Activated T-helper 1 cell treated with anti-CD3 and anti-CD28 coated beads, Interleukin-2, amount 50 U/mL, for 16 hours (primary cell): ENCODE measurements at places on chromosomes 6 and 20.
A peak's percentile ranks its signal among the peaks of the same experiment; 100 is the strongest.

- DNase-seq = no peak
These were observed 357.9 kb downstream of the FARS2 start for GRCh38 chr6:5619249-5619648.

- DNase-seq = no peak
These were observed 301.8 kb upstream of the AGPAT4 start for GRCh38 chr6:161575523-161576254.

GRCh38 chr6:147204843-147205311, 660 bp downstream of the STXBP5 start:
- no peak for DNase-seq

DNA sequence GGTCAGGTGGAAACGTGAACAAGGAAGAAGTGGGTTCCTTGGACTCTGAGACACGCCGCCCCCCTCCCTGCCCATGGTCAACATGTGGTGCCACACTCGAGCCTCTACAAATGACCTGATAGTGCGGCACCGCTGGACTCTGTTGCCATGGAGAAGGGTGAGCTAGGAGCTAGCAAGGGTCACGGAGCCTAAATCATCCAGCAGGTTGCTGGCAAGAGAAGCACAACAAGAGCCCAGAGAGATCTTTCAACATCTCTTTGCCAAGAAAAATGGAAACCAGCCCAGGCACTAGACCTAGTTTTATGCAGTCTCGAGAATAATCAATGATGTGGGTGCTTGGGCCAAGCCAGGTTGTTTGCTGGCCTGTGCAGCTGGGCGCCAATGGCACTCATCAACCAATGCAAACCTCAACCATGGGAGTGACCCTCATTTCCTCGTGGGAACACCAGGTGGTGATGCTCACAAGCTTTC, 69.5 kb downstream of the NOL4L start:
- DNase-seq = no peak

GRCh38 chr6:21870076-21870730, 276.7 kb downstream of the SOX4 start:
- no peak for DNase-seq

- no peak for DNase-seq
These were observed 212.0 kb upstream of the SSTR4 start for GRCh38 chr20:22823119-22823518.

GRCh38 chr6:156752666-156753301, 24.4 kb upstream of the ARID1B start:
- no peak for DNase-seq

DNA sequence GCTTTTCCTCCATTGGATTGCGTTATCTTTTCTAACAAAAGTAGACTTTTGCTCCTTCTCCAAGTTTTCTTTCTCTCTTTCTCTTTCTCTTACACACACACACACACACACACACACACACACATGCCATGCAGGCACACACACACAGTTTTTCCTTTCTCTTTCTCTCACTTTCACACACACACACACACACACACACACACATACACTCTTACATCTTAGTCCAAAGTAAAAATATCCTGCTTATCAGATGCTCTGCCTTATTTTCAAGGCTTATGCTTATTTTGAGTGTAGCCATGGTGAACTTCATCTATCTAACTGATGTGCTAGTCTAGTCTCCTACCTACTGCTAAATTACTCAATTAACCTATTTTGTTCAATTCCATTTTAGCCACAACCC, 34.4 kb upstream of the RAB23 start:
- DNase-seq = no peak

DNA sequence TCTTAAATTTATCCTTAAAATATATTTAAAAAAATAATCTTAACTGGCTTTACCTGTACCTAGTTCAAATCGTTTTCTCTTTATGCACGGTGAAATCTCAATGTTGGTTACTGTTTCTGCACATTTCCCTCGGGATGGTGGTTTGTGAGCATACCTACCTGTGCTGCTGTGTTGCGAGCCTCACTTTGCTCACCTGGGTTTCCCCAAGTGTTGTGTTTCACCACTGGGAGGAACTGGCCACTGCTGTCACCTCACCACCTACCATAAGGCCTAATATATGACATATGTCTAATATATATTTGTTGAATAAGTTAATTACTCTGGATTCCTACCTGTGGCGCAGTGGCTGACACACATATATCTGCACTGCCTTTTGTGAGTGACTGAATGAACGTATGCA, 493.5 kb upstream of the FLRT3 start:
- DNase-seq = no peak

DNA sequence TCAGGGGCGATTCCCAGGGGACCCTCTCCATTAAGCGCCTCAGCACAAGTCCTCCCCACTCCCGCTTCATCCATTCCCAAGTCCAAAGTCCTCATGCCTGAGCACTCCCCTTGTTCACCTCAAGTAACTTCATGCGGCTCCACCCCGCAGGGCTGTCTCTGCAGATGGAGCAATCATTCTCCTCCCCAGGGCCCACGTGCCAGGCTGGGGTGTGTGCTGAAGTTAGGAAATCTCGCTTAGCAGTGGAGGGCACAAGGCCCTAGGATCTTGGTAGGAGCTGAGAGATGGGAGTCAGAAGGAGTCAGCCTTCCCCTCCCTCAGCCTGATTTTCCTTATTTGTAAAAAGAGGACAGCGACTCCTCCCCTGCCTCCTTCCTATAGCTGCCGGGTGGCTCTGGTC, 3.5 kb downstream of the TGM3 start:
- DNase-seq = no peak

DNA sequence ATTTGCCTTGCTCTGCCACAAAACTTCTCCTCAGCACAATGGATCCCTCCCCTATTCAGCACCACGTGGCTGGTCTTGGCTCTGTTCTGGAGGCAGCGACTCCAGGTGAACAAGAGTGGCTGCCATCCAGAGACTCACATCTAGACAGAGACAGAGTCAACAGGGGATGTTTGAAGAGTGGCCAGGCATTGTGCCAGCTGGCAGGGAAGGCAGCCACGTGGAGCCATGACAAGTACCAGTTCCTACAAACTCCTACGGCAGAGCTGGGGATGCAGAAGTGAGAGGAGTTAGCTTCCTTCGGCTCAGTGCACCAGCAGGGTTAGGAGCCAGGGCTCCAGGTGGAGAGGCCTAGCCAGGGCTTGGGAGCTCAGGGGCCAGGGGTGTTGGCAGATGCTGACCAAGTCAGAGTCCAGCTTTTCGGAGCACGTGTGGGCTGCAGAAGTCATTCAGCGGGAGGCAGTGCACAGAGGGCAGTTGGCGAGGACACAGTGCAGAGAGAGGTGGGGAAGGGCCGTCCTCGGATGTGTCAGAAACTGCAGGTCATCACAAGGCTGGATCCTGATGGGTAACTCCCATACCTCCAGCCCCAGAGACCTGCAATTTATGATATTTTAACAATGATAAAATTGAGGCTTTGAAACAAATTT, 171.7 kb upstream of the PDE10A start:
- DNase-seq = no peak

- DNase-seq = no peak
These were observed 290.5 kb downstream of the FOXA2 start for GRCh38 chr20:22293886-22294285.

- DNase-seq = no peak
These were observed 29.2 kb upstream of the ALDH8A1 start for GRCh38 chr6:134979142-134979541.

- no peak for DNase-seq
These were observed 209.1 kb upstream of the JARID2 start for GRCh38 chr6:15036690-15037245.

- no peak for DNase-seq
These were observed 191.5 kb upstream of the RNF217 start for GRCh38 chr6:124770784-124771183.

- DNase-seq = no peak
These were observed 66.6 kb downstream of the CSE1L start for GRCh38 chr20:49112596-49113274.

DNA sequence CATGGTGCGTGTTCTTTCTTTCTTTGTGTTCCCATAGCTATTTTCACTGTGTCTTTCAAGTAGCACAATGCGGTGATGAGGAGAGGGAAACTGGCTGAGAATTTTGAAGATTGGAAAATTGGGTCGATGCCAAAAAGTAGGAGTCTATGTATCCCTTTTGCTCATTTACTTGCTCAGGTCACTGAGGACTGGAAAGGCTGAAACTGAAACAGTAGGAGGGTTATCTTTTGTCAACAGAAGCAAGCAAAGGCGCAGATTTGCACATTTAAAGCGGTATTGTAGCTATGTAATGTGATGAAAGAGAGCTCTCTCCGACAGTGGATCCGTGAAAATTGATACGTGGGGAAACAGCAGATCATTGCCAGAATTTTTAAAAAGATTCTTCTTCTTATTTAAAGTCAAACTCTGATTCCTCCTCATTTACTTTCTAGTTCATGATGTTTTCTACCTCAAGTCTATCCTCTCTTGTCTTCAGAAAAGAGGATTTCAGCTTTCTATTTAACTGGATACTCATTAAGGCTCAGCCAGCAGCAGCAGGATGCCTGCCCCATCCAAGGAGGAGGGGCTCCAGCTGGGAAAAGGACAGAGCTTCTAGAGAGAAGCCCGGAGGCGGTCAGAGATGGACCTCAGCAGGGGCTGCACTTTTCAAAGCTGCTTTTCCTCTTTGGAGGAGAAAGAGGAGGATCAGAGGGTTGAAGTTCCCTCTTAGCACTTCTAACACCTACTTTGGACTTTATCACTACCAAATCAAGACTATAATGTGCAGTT, 15.9 kb upstream of the FYN start:
- no peak for DNase-seq

DNA sequence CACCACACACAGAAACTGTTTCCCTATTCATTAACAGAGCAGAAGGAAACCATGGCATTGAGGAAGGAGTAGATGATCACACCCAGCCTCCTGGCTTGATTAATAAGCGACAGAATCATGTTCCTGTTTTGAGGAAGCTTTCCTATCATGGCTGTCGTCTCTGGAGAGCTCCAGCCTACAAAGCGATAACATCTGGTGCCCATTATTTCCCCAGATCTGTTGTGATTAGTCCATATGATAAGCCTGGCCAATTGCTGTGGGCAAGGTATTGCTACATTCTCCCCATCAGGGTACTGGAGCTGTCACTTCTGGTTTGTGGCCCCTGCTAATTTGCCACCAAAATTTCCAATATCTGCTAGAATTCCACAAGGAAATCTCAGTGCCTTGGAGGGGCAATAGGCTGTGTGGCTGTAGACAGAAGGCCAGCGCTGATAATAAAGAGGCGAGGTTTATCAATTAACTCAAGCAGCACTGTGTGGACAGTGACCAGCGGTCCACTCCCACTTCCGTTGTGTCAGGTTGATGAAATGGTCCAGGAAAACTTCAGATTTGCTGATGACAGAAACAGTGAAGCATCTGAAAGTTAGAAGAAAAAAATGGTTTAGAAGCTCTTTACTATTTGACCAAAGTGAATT, 66.4 kb downstream of the OLIG3 start:
- no peak for DNase-seq

- no peak for DNase-seq
These were observed 23.4 kb upstream of the SLCO4A1 start for GRCh38 chr20:62618611-62619529.

- DNase-seq = no peak
These were observed 127.2 kb upstream of the TCF21 start for GRCh38 chr6:133761706-133762105.

GRCh38 chr20:17262786-17263185, 35.9 kb downstream of the PCSK2 start:
- DNase-seq = no peak

DNA sequence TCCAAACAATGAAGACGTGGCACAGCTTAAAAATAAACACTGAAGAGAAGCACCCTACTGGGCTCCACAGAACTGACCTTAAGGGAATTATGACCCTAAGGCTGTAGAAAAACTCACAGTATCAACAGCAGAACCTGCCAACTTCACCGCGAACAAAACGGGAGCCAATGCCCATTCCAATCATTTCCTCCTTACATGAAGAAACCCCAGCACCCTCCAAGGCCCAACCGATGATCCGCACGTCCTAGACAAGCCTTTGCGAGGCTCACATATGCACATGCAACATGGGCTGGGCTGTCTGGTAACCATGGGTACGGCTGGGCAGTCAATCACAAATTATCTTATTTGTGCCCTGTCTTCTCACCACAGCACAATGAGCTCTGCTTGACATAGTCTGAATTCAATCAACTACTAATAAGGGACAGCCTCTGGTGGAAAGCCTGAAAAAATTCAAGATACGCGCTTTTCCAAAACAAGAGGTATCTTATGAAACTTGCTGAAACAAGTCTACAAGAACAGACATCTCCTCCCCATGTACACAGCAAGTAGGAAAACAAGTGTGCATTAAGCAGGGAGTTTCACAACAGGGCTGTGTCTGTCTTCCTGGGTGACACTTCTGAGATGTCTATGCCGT, 1.7 kb downstream of the DIDO1 start:
- no peak for DNase-seq

GRCh38 chr6:22025468-22026163, 271.2 kb downstream of the PRL start:
- no peak for DNase-seq

GRCh38 chr6:10431423-10432164, 16.7 kb upstream of the TFAP2A start:
- DNase-seq = no peak

GRCh38 chr6:20354366-20354765, 47.3 kb upstream of the E2F3 start:
- no peak for DNase-seq

DNA sequence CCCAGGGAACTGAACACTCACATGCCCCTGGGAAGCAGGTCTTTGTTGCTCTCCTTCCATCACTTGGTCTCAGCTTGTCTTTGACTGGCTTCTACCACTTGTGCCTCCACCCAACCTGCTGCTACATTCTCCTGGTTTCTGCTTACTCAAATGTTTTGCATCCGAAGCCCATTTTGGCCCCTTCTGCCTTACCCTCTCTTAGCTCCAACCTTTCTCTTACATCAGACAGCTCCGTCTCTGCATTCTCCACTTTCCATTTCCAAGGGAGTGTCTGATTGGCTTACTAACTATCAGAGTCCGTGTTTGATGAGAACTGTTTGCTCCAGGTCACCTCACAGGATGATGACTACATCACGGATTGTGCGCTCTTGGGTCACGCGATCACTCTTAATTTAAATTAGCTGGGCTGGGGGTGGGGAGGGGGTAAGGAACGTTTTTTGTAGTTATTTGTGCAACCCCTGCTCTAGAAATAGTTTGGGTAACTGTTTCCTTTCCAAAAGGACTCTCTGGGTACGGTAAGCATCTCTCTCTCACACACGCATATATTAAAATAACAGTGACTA, 844 bp upstream of the ABRACL start:
- DNase-seq = peak; percentile 11

- no peak for DNase-seq
These were observed 5.2 kb downstream of the OR11A1 start for GRCh38 chr6:29451471-29452193.

- DNase-seq = no peak
These were observed 195.5 kb downstream of the EPM2A start for GRCh38 chr6:145539831-145540230.

DNA sequence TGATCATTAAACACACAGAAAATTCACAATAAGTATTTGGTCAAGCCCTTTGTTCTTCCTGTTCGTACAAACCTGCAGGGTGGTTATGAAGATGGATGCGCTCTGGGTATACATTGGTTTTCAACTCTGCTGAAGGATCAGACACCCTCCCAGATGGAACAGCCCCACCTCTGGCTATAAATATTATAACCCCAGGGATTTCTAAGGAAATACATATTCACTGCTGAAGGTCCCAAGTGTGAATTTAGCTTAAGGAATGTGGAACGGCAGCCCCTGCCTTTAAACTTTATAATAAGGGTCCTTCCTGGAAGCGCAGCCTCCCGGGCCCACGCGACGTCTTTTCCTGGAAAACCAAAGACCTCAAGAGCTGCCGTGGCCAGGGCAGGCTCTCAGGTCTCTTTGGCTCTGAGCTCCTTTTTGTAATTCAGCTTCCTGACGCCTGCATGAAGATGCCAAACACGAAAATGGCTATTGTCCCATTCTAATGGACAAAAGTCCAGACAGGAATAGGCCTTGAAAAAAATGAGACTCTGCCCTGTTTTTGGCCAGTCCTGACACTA, 172.4 kb upstream of the SSTR4 start:
- no peak for DNase-seq
